ENCODE measurements at places on chromosomes 1 and 21.

DNA sequence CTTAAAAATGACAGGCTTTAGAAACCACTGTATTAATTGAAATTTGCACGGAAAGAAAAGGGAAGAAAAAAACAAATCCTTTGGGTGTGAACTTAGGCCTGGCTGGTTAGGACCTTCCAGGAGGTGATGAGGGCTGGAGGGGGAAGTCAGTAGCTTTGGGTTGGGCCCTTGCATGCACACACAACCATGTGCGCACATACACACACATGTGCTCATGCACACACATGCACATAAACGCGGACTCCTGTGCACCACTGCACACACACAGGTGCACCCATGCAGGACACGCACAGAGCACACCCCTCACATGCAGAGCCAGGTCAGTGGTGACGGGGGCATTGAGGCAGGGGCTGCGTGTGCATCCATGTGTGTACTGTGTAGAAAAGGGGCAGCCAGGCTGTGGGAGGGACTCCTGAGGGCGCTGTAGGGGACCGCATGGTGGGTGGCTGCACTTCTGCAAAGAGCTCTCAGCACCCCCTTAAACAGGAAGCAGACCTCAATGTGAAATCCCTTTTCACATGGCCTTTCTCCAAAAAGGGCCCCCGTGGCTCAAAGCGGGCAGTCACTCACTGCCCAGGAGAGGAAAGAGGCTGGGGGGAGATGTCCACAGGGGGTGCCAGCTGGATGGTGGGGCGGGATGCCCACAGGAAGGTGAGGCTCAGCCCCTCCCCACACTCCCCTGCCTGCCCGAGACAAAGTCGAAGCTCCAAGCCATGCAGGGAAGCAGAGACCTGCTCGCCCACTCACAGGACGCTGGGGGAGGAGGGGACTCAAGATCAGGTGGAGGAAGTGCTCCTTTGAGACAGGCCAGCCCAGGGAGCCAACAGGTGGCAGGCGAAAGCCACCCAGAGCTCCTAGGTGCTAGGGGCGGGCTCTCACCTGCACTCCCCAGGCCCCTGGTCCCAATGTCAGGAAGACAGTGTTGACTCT lies 95.2 kb downstream of the ITPKB start:
- no peak for DNase-seq

DNA sequence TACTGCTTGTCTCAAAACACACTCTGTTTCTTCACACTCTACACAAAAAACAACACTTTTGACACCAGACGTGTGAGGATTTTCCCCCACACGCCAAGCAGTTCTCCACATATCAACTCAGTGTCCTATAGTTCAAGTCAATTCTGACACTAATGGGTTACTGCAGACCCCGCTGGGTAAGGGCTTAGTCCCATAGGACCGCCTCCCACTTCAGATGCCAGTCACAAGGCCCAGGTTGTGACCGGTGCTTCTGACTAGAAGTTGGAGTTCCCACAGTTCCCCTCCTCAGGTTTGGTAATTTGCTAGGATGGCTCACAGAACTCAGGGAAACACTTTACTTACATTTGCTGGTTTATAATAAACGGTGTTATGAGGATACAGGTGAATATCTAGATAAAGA lies 19.9 kb downstream of the VPS13D start:
- DNase-seq = no peak

- DNase-seq = no peak
These were observed 78.3 kb downstream of the ATP1B1 start for GRCh38 chr1:169184812-169185211.

- DNase-seq = no peak
These were observed 39.5 kb downstream of the TGFB2 start for GRCh38 chr1:218384581-218384993.

DNA sequence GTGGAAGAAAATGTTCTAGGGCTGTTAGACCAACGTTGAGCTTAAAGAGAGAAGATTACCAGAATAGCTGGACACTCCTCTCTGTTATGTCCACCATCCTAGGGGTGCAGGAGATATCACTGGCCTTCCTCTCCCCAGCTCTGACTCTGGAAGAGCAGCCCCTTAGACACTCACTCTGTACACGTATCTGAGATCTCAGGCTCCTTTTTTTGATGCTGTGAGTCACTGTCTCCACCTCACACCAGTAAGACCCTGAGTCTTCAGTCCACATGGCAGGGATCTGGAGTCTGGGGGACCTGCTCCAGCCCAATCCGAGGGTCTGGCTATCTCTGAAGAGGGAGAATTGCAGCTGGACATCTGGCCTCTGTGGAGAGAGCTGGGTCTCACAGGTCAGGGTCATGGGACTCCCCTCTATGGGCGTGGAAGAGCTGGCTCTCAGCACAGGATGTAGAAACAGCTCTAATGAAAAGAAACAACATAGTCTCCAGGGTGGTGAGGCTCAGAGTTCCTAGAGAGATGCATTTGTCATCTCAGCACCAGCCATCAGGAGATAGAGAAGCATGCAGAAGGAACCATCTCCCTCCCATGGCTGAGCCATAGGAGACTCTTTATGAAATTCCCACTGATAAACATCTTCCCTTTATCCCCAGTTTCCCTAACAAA lies 3.5 kb downstream of the FCRL3 start:
- no peak for DNase-seq

GRCh38 chr1:14726606-14727005 lies 128.1 kb downstream of the KAZN start:
- no peak for DNase-seq

DNA sequence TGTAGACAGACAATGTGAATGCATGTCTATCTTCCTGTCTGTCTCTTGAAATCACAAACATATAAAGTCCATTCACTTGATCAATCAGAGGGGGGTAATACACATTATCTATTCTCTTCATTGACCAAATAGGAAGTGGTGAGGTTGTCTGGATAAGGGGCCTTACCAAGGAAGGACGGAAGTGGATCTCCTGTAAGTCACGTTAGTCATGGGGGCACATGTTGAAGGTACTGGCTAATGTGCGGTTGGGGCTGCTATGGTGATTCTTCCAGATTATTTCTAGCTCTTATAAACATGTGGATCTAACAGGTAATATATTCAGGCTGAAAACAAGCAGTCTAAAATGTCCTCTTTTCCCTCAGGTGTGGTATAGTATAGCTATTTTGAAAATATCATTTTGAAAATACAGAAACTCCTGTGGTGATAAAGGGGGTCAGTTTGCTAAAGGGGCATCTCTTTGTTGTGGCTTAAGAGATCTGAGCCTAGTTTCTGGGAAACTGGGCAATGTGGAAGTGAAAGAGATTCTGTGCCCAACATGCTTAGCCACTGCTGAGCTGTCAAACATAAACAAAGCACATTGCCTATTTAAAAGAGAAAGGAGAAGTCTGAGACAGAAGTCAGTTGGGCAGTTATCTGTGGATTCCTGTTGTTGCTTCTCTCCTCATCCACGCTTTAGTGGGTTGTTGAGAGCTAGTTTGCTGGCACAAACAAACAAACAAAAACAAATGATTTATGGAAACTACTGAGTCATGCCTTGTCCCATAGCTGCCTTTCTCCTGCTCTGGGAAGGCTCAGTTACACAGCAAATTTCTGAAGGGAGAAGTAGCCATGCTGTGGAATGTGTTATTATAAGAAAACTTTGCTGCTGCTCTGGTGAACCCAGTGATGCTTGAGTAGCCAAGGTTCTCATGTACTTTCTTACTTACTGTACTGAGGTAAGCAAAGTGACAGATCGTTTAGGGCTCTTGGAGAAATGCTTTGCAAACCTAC lies 166.9 kb downstream of the HLX start:
- no peak for DNase-seq

GRCh38 chr1:113123737-113124136 lies 50.7 kb downstream of the LRIG2 start:
- no peak for DNase-seq

DNA sequence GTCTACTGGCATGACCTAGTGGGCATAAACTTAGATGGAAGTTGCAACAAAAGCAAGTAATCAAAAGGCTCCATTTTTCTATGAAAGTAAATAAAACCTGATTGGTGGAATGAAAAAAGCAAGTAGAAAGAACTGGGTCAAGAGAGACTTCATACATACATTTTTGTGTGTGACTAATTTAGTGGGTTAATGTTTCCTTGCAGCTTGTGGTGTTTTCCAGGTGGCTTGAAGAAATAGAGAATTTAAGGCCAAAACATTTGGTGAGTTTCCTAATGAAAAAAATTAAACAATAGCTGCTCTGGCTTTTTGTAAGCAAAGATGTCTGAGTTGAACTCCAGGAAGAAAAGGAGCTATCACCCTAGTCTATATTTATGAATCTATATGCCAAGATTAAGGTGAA lies 71.0 kb downstream of the ZC3H11B start:
- DNase-seq = no peak

DNA sequence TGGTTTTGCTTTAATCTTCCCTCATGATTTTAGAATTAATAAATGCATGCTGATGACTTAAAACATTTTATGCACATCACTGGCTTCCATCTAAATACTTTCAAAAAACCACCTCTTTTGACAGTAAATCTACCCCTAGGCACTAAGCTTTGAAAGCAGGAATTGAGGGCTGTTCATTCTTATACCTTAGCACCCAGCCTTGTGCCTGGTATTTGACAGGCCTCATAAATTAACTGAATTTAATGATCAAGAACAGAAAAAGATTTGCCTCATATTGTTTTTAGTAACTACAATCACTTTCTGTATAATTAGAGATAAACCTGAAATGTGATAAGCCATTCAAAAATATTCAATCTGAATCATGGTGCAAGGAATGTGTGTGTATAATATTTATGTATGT lies 108.8 kb downstream of the DPYD start:
- no peak for DNase-seq
